ENCODE measurements at places on chromosomes 2 and 18. TPM values are rescaled to one million over a fixed set of nuclear protein-coding genes. Genes with fewer than 3 reads are reported as not detected.

DNA sequence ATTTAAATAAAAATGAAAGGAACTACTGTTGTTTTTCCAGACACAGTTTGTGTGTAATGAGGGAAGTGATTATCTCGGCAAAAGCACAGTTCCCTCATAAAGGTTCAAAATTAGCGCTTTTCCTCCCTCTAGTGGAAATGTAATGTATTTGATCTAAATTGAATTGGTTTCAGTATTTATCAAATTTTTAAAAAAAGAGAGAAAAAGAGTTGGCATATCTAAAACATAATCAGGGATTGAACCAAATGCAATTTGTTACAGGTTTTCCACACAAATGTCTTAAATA, 37.5 kb downstream of the CMPK2 start:
- no peaks in the 10 kb centered on the region for H3K4me1 ChIP-seq
- H3K27ac ChIP-seq: no peak overlapping the region
- H3K4me3 ChIP-seq: no peak overlapping the region
- H3K27me3 ChIP-seq: no peaks in the 10 kb centered on the region

DGKD gene
- 22.3 TPM for total RNA-seq

DNA sequence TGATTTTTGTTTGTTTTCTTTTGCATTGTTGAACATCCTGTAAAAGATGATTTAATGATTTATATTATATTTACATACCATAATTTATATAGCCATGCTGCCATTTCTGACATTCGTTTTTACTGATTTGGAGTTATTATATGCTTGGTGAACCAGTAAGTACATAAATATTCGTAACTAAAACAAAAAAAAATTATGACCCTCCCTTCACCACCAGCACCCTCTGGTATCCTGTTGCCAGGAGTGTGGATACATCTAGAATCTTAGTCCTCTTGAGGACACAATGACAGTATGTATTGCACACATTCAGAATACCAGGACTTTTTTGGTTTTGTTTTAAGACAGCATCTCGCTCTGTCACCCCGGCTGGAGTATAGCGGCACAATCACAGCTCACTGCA, 43.9 kb upstream of the B3GNT7 start:
- no peak overlapping the region for H3K4me3 ChIP-seq
- no peaks in the 10 kb centered on the region for H3K36me3 ChIP-seq
- no peak overlapping the region for H3K27ac ChIP-seq
- no peaks in the 10 kb centered on the region for H3K27me3 ChIP-seq

GRCh38 chr2:17803497-17803896, 12.8 kb upstream of the MSGN1 start:
- H3K4me1 ChIP-seq: no peaks in the 10 kb centered on the region
- no peak overlapping the region for H3K27ac ChIP-seq
- no peak for DNase-seq
- no peaks in the 10 kb centered on the region for H3K36me3 ChIP-seq

- H3K4me1 ChIP-seq: no peaks in the 10 kb centered on the region
- no peak for DNase-seq
- no peaks in the 10 kb centered on the region for H3K27me3 ChIP-seq
- H3K27ac ChIP-seq: no peak overlapping the region
- no peaks in the 10 kb centered on the region for H3K36me3 ChIP-seq
Measured at GRCh38 chr2:101806701-101807100, 109.2 kb downstream of the MAP4K4 start.

DNA sequence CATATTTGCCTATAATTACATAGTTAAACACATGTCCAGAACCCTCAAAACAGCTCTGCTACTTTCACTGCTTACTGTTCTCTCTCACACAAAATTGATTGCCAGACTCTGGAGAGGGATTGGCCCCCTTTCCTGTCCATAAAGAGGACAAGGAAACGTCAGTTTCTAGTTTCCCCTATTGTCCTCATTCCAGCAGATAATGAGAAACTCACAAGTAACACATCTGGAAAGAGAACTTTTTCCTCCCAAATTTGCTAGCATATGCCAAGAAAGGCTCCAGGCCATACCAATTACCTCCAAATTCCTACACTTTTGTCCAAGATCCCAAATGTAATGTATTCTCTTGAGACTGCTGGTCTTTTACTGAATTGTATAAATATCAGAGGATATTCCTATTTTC, 200.5 kb downstream of the EXOC6B start:
- no peaks in the 10 kb centered on the region for H3K27me3 ChIP-seq
- H3K4me3 ChIP-seq: no peak overlapping the region
- no peaks in the 10 kb centered on the region for H3K36me3 ChIP-seq

LIMS2 gene
- total RNA-seq: 14.7 TPM

TEKT4 gene
- total RNA-seq: 0.27 TPM

- H3K36me3 ChIP-seq: no peaks in the 10 kb centered on the region
- DNase-seq: no peak
- no peak overlapping the region for H3K27ac ChIP-seq
- no peaks in the 10 kb centered on the region for H3K27me3 ChIP-seq
- no peak overlapping the region for H3K4me3 ChIP-seq
Measured at GRCh38 chr18:49926106-49926745, 112.9 kb upstream of the ACAA2 start.

- no peaks in the 10 kb centered on the region for H3K36me3 ChIP-seq
- no peak overlapping the region for H3K27ac ChIP-seq
- no peaks in the 10 kb centered on the region for H3K27me3 ChIP-seq
- H3K4me1 ChIP-seq: no peaks in the 10 kb centered on the region
- no peak for DNase-seq
- no peak overlapping the region for H3K4me3 ChIP-seq
Measured at GRCh38 chr2:235825946-235826345, 332.1 kb downstream of the AGAP1 start.

DNA sequence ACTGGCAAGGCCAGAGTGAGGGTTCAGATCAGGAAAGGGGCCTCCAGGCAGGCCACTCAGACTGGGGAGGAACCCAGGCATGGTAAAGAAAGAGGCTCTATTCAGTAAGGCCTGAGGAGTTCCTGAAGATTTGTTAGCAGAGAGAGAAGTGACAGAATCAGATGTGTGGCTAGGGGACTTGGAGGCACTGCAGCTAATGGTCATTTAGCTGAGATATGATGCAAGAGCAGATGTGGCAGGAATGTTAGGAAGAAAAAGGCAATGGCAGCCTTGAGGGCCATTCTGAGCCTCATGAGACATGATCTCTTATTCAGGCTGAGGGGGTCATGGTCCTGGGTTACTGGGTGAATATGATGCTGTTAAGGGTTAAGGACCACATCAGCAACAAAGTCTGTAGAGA, 73.4 kb downstream of the CCDC93 start:
- H3K4me3 ChIP-seq: no peak overlapping the region
- H3K27ac ChIP-seq: no peak overlapping the region
- H3K27me3 ChIP-seq: no peaks in the 10 kb centered on the region
- peaks cover 20% of the 10 kb centered on the region for H3K36me3 ChIP-seq

GRCh38 chr2:168200930-168201583, 46.3 kb downstream of the STK39 start:
- no peak overlapping the region for H3K27ac ChIP-seq
- no peak overlapping the region for H3K4me3 ChIP-seq
- no peak for DNase-seq
- H3K36me3 ChIP-seq: no peaks in the 10 kb centered on the region
- H3K27me3 ChIP-seq: no peaks in the 10 kb centered on the region
- peaks cover 10% of the 10 kb centered on the region for H3K4me1 ChIP-seq

RIT2 gene
- not detected for total RNA-seq

GRCh38 chr2:61431345-61431744, 39.5 kb downstream of the USP34 start:
- peaks cover 28% of the 10 kb centered on the region for H3K4me1 ChIP-seq
- H3K4me3 ChIP-seq: no peak overlapping the region
- H3K27ac ChIP-seq: no peak overlapping the region
- no peak for DNase-seq

ATG16L1 gene
- total RNA-seq: 60.4 TPM

- no peaks in the 10 kb centered on the region for H3K36me3 ChIP-seq
- DNase-seq: no peak
- no peaks in the 10 kb centered on the region for H3K27me3 ChIP-seq
- no peak overlapping the region for H3K27ac ChIP-seq
Measured at GRCh38 chr2:108392029-108392428, 14.3 kb downstream of the SULT1C4 start.

GRCh38 chr2:112534826-112535225, 7.4 kb upstream of the POLR1B start:
- no peak for DNase-seq
- H3K27me3 ChIP-seq: no peaks in the 10 kb centered on the region

GALR1 gene
- total RNA-seq: 0.10 TPM

IL36A gene
- not detected for total RNA-seq

DNA sequence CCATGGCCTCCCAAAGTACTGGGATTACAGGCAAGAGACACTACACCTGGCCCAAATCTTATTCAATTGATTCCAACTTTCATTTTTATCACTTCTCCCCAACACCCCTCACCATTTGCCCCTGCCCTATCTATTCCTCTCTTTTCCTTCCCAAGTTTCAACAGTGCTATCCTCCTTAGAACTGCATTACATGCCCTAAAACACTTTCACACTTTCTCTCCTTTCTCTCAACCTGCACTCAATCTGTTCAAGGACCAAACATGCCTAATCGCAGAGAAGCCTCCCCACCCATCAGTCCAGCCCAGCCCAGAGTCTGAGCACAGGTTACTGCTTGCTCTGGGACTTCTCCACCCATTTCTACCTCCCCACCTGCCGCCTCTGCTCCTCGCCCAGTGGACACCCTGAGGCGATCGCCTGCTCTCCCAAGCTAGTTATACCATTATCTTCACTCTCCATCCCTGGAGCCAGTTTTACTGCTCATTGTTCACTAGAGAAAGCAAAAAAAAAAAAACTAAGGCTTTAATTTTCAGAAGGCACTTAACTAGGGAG, 23.7 kb upstream of the DSG1 start:
- no peak for DNase-seq
- H3K36me3 ChIP-seq: no peaks in the 10 kb centered on the region
- H3K27ac ChIP-seq: no peak overlapping the region

SERPINB12 gene
- not detected for total RNA-seq

GRCh38 chr2:62440281-62440946, 65.6 kb downstream of the TMEM17 start:
- no peak overlapping the region for H3K27ac ChIP-seq
- no peak for DNase-seq
- H3K4me3 ChIP-seq: no peak overlapping the region
- peaks cover 7% of the 10 kb centered on the region for H3K4me1 ChIP-seq
- H3K36me3 ChIP-seq: no peaks in the 10 kb centered on the region

- DNase-seq: no peak
- no peak overlapping the region for H3K27ac ChIP-seq
- peaks cover 15% of the 10 kb centered on the region for H3K4me1 ChIP-seq
- no peaks in the 10 kb centered on the region for H3K36me3 ChIP-seq
- no peaks in the 10 kb centered on the region for H3K27me3 ChIP-seq
Measured at GRCh38 chr18:76463872-76464271, 31.2 kb downstream of the ZNF516 start.

CCDC121 gene
- 8.2 TPM for total RNA-seq

GRCh38 chr2:206657087-206657486, 14.8 kb downstream of the FAM237A start:
- no peak for DNase-seq
- H3K27ac ChIP-seq: no peak overlapping the region
- H3K4me3 ChIP-seq: no peak overlapping the region
- H3K27me3 ChIP-seq: no peaks in the 10 kb centered on the region
- no peaks in the 10 kb centered on the region for H3K36me3 ChIP-seq

SLC39A6 gene
- total RNA-seq: 42.6 TPM

DSG1 gene
- total RNA-seq: not detected

GRCh38 chr2:208265371-208265800, 669 bp upstream of the PIKFYVE start:
- DNase-seq: peak; percentile 23
- no peaks in the 10 kb centered on the region for H3K36me3 ChIP-seq
- H3K27ac ChIP-seq: peak overlapping the region; percentile 88
- peak overlapping the region; percentile 46 for H3K4me3 ChIP-seq

GREB1L gene
- total RNA-seq: 25.0 TPM

MBD1 gene
- total RNA-seq: 62.6 TPM

- DNase-seq: no peak
- no peak overlapping the region for H3K27ac ChIP-seq
- H3K36me3 ChIP-seq: no peaks in the 10 kb centered on the region
- H3K27me3 ChIP-seq: no peaks in the 10 kb centered on the region
- no peak overlapping the region for H3K4me3 ChIP-seq
- peaks cover 11% of the 10 kb centered on the region for H3K4me1 ChIP-seq
Measured at GRCh38 chr2:54836477-54836876, 113.0 kb downstream of the EML6 start.

DNA sequence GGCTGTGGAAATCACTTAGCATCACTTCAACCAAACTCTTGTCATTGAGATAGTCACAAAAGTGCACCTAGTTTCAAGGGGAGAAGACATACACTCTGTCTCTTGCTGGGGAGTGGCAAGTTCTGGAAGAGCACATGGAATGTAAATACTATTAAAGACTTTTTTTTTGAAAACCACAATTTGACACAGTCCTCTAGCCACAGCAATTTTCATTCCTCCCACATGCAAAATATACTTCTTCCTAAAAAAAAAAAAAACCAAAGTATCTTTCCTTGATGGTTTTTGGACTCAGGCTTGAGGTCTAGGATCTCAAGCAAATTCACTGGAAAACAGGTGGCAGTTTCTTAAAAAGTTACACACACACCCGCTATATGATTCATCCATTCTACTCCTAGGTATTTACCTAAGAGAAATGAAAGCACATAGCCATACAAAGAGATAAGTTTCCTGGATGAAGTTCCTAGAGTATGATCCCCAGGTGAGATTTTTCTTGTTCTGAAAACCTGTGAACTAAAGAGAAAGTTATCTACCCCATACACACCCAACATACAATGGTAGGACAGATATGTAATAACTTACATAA, 295.8 kb downstream of the SP3 start:
- no peak overlapping the region for H3K4me3 ChIP-seq
- no peaks in the 10 kb centered on the region for H3K27me3 ChIP-seq
- H3K4me1 ChIP-seq: no peaks in the 10 kb centered on the region
- H3K36me3 ChIP-seq: no peaks in the 10 kb centered on the region
- DNase-seq: no peak

DNA sequence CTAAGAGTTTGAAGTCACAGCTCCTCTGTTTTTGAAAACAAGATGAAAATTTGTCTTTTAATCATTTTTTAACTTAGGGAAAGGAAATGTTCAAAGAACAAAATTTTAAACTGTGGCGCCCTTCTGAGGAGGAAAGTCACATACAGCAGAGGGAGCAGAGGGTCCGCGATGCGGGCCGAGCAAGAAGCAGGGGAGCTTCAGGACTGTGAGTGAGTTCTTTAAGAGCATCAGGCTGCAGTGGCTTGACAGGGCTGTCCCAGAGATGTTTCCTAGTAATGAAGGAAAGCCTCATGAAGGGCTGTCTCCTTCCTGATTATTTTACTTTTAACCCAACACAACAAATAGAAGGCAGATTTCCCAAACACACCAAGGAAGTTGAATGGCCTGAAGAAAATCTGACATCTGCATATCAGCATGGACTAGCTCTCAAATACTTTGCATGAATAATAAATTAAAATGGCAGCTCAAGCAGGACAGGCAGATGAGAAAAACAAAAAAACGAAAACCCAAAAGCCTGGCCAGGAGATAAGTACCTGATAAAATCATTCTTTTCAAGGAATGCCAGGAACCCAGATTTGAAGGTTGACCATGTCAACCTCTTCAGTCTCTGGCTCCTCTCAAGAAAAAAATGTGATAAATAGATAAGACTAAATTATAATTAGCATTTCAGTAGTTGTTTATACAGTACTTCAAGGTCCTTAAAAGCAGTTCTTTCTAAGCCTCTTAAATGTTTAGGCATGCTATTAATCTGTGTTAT, 60.8 kb downstream of the SLC40A1 start:
- no peak overlapping the region for H3K27ac ChIP-seq
- H3K36me3 ChIP-seq: no peaks in the 10 kb centered on the region
- H3K4me1 ChIP-seq: peaks cover 15% of the 10 kb centered on the region
- no peak overlapping the region for H3K4me3 ChIP-seq

GRCh38 chr2:216661639-216662375, 28.6 kb downstream of the IGFBP2 start:
- DNase-seq: no peak
- H3K4me3 ChIP-seq: no peak overlapping the region
- no peaks in the 10 kb centered on the region for H3K36me3 ChIP-seq
- no peak overlapping the region for H3K27ac ChIP-seq
- no peaks in the 10 kb centered on the region for H3K4me1 ChIP-seq

Measured in thyroid gland (tissue), 4 donors.